ENCODE measurements at places on chromosomes 7 and 10. TPM values are rescaled to one million over a fixed set of nuclear protein-coding genes. Genes with fewer than 3 reads are reported as not detected.

The KCNMA1 gene
- 5.4 TPM for total RNA-seq

The TBX20 gene
- total RNA-seq, result not detected

The CYP2C8 gene
- total RNA-seq, result 0.20 TPM

The SSMEM1 gene
- not detected for total RNA-seq

The NXPH1 gene
- total RNA-seq, result not detected

The CACNA2D1 gene
- 2.2 TPM for total RNA-seq

The POLD2 gene
- 104 TPM for total RNA-seq

The CPEB3 gene
- 5.1 TPM for total RNA-seq

The TFR2 gene
- 0.68 TPM for total RNA-seq

The EIF5AL1 gene
- total RNA-seq, result 1.7 TPM

The HOXA11 gene
- total RNA-seq, result not detected

The NEURL1 gene
- total RNA-seq, result 0.16 TPM

The LIPM gene
- total RNA-seq, result not detected

The C10orf105 gene
- total RNA-seq, result not detected

The NPFFR1 gene
- total RNA-seq, result 0.04 TPM

The ANKRD26 gene
- 3.1 TPM for total RNA-seq

The CHAT gene
- total RNA-seq, result not detected

The ACBD7 gene
- total RNA-seq, result 0.32 TPM

The MOGAT3 gene
- not detected for total RNA-seq

DNA sequence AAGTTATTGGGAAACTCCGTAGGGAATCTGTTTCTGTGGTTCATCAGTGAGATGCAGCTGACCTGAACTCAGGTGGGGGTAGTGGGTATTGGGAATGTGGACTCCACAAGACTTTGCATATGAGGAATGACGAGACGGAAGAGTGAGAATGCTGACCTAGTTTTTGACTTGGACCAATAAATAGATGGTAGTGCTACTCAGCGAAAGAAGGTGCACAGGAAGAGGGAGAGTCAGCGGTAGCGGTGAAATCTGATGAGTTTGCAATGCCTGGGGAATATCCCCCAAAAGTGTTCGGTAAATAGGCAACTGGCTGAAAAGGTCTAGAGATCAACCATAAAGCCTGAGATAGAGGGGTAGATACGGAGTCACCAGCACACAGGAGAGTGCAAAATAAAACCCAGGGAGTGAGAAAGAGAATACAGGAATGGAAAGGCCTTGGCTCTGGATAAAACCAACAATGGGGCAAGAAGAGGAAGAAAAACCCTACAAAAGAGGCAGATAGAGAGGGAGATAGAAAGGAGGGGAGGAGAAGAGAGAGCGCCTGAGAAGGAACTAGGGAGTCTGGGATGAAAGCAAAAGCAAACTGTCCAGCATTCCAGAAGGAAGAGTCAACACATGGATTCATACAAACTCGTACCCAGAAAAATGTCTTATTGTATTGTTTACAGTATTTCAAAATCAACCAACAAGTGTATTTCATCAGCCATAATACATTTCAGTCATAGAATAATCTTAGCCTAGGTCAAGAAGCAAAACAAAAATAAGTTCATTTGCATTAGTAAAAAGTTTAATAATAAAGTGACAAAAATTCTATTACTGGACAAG is 5.4 kb downstream of the ARHGAP21 start:
- no peak for ATAC-seq

- no peak for ATAC-seq
Observed at GRCh38 chr7:157570531-157571200, 233.9 kb downstream of the DNAJB6 start.

- peak; percentile 39 for ATAC-seq
Observed at GRCh38 chr10:62082729-62083411, 181.4 kb downstream of the ARID5B start.

DNA sequence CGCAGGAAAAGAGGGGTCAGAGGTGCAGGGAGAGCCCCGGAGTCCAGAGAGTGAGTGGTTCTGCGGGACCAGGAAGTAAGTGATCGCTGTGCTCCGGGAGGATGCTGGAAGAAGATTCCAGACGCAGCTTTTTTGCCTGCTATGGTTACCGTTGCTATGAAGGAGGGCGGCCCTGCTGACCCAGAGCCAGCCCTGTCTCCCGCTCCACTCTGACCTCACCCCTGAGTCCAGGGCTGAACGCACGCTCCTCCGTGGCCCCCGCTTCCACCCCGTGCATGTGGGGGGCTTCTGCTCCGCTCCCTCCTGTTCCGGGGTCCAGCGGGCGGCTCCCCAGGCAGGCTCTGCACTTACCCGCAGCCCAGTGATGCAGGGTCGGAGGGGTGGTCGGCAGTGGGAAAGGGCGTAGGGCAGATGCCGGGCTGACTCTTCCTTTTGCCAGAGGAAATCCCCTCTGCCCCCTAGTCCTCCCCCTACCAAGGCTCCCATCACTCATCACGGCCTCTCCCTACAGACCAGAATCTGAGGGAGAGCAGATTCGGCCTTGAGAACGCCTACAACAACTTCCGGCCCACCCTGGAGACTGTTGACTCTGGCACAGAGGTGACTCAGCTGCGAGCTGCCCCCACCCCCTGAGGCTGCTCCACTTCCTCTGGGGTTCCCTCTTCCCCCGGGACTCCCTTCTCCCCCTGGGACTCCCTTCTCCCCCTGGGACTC is 2.7 kb upstream of the MUC17 start:
- ATAC-seq, result peak; percentile 73

- ATAC-seq, result peak; percentile 19
Observed at GRCh38 chr10:119516381-119517234, 25.9 kb downstream of the RGS10 start.

DNA sequence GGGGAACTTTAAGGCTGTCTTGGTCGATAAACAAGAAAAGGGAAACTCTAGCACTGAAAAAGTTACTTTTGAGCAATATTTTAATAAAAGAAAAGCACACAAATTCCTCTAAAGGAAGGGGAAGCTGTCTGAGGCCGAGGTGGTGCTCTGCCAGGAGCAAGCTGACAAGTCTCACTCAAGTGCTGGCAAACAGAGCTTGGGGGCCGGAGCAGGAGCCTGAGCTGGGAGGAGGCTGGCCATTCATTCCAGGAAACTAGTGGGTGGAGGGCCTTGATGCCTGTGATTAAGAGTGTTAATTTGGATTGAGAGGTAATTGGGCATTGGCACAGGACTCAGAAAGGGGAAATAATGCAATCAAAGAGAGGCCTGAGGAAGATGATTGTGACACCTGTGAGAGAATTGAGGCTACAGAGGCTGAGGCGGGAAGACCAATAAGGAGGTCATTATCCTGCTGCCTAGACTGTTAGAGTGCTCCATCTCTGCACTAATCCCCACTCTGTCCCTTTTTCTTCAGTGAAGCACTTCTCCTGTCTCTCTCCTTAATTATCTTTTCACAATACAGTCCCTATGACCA is 154.9 kb upstream of the COL1A2 start:
- no peak for ATAC-seq

DNA sequence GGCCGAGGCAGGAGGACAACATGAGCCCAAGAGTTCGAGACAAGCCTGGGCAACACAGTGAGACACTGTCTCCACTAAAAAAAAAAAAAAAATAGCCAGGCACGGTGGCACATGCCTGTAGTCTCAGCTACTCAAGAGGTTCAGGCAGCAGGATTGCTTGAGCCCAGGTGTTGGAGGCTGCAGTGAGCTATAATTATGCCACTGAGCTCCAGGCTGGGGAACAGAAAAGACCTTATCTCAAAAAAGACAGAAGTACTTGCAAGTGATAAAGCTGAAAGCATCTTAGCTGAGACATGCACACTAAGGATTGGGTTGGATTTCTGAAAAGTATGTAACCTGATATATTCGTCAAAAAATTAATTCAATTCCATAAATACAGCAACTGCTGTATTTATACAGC is 68.4 kb downstream of the PPP1R3C start:
- ATAC-seq, result no peak

GRCh38 chr7:144907577-144907976 is 71.7 kb upstream of the TPK1 start:
- ATAC-seq, result no peak

GRCh38 chr7:119010635-119011034 is 786.1 kb downstream of the ANKRD7 start:
- ATAC-seq, result no peak

GRCh38 chr10:125264757-125265578 is 104.6 kb upstream of the CTBP2 start:
- ATAC-seq, result peak; percentile 70

DNA sequence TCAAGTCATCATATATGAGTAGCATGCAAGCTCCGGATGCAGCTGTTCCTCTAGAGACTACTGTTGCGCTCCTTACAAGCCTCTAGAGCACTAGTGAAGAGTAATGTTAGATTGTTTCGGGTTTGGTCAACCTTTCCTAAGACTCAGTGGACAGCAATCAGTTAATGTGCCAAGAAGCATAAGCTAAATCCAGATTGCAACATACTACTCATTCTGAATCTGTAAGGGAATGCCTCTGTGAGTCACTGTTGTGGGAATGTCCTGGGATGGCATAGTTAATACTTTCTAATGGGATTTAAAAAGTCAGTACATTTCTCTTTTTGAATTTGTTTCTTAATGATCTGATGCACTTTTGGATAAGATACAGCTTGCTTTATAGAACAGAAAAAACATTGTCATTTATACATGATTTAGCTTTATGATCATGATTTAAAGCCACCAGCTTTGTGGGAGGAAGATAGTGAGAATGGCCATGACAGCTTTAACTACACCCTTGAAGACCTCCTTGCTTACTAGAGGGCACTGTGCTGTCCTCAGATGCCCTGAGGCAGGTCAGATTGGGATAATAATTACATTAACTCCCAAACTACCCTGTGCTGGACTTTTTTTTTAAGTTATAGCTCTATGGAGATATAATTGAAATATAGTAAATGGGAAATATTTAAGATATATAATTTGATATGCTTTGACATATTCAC is 138.4 kb downstream of the SDK1 start:
- peak; percentile 61 for ATAC-seq

GRCh38 chr7:26743205-26743604 is 121.2 kb downstream of the SKAP2 start:
- no peak for ATAC-seq

DNA sequence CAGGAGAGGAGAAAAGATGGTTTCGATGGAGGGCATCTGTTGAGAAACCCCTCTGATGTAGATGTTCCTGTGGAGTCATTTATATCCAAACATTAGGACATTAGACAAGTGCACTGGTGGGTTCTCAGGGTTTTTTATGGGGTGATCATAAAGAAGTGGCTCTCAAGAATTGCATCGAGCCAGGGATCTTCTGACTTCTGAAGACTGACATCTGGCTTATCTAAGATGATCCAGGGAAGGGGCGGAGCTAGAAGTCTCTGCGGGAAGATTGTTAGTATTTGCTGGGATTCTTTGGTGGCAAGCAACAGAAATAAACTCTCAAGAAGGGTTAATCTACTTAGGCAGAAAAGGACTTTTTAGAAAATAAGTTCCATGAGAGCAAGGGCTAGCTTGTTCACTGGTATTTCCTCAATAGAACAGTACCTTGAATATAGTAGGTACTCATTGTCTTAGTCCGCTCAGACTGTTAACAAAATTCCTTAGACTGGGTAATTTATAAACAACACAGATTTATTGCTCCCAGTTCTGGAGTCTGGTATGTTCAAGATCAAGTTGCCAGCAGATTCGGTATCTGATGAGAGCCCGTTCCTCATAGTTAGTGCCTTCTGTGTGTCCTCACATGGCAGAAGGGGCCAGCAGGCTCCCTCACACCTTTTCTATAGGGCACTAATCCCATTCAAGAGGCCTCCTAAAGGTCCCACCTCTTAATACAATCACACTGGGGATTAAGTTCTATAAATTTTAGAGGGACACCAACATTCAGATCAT is 28.5 kb upstream of the SYPL1 start:
- ATAC-seq, result no peak

GRCh38 chr10:28077889-28078288 is 79.0 kb upstream of the ODAD2 start:
- peak; percentile 78 for ATAC-seq

- no peak for ATAC-seq
Observed at GRCh38 chr7:112252141-112252540, 45.6 kb downstream of the ZNF277 start.

- ATAC-seq, result no peak
Observed at GRCh38 chr7:42699380-42700178, 212.3 kb downstream of the C7orf25 start.

- ATAC-seq, result no peak
Observed at GRCh38 chr7:20216406-20217036, 663 bp downstream of the MACC1 start.

DNA sequence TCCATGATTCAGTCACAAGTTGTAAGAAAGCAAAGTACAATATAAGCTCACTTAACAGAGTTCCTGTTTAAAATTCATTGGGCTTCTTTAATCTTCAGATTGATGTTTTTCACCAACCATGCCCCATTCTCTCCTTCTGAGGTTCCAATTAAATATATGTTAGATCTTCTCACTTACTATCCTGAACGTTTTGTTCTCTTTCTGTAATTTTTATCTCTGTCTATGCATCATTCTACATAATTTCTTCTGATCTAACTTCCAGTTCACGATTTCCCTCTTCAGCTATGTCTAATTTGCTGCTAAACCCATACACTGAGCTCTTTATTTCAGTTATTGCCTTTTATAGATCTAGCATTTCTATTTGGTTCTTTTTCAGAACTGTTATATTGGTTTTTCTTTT is 28.0 kb upstream of the SPOCK2 start:
- ATAC-seq, result no peak

DNA sequence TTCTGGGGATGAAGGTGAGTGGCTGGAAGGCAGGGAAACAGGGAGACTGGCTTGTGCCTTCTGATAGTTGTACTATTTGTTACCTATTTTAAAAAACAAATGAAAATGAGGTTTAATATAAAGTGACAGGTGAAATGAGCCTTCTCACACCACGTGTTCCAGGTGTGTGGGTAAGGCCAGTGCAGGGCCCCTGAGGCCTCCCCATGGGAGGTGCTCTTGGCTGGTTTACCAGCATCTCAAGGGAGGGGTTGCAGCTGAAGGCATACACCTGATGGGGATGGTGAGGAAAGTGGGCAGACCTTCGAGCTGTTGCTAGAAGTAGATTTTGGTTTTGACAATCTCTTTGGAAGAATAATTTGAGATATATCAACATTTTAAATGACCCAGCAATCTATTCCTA is 103.6 kb downstream of the ARHGAP22 start:
- no peak for ATAC-seq

DNA sequence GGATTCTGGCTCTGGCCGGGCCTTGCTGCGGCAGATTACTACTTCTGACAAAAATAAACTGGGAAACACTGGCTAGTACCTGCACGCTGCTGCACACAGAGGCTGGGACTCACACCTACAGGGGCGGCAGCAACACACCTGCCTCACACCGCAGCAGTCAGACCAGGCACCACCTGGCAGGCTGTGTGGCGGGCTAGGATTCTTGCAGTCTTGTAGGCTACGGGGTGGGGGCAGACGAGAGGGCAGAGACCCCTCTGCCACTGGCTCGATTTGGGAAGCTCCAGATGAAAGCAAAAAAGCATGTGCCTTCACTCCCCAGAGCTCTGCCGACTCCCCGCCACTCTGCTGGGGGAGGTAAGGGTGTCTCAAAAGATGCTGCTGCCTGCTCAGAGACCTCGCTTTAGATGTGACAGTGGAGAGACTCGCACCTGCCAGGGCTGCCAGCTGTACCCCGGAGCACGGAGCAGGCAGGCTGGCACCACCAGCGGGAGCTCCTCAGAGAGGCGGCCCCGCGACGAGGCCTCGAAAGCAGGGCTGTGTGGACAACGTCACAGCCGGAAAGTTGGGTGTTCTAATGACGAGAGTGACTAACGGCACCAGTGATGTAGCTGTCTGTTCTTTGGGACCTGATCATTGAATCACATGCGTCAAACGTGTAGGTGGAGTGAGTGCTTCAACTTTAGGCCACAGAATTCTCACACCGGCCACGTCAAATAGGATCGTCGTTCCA is 250.5 kb downstream of the ZMYND11 start:
- ATAC-seq, result no peak

- no peak for ATAC-seq
Observed at GRCh38 chr10:12448340-12448728, 99.0 kb downstream of the CAMK1D start.

GRCh38 chr7:143931739-143932138 is 3.3 kb upstream of the OR2F2 start:
- ATAC-seq, result no peak
